Left lung (tissue), 14 donors: ENCODE measurements at places on chromosomes 5 and 9. TPM values are rescaled to one million over a fixed set of nuclear protein-coding genes. Genes with fewer than 3 reads are reported as not detected.
A peak's percentile ranks its signal among the peaks of the same experiment; 100 is the strongest.

DNA sequence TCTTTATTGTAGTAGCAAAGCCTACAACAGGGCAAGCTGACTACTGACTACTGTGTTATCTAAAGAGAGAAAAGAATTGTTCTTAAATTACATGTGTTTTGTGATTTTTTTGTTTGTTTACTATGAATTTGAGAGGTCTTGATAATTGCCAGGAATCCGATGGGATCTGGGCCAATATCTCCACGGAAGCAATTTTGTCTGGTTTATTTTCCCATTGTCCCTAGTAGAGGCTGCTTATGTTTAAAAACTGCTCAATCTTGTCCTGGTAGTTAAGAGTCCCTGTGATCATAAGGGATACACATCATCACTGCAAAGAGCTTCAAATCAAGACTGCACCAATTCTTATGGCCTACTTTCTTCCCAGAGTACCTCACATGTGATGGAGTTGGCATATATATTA, 94.4 kb downstream of the GLDC start:
- H3K4me3 ChIP-seq: no peak overlapping the region
- H3K4me1 ChIP-seq: no peaks in the 10 kb centered on the region
- no peaks in the 10 kb centered on the region for H3K36me3 ChIP-seq
- H3K27ac ChIP-seq: no peak overlapping the region

DNA sequence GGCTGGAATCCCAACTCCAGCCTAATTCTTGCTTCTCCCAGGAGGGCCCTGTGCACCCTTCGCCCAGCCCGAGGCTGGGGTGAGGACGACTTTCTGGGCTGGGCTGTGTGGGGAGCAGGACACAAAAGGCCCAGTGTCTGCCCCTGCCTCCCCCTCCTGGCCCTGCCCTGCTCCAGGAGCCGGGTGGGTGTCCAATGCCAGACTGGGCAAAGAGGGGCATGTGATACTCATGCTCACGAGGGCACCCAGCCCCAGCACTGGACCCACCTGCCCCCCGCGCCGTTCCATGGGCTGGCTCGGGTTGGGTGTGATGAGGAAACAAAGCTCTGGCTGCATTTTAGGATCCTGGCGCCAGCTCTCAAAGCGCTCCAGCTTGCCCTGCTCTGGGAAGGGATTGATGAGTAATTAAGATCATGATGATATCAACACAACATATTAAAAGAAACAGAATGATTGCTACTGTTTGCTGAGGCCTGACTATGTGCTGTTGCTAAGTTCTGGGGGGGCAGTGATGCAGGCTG, 30.7 kb downstream of the LHX2 start:
- H3K4me3 ChIP-seq: no peak overlapping the region
- H3K36me3 ChIP-seq: no peaks in the 10 kb centered on the region
- no peak overlapping the region for H3K27ac ChIP-seq
- DNase-seq: no peak

- no peaks in the 10 kb centered on the region for H3K4me1 ChIP-seq
- DNase-seq: no peak
- peak overlapping the region; percentile 71 for H3K27ac ChIP-seq
- H3K36me3 ChIP-seq: no peaks in the 10 kb centered on the region
These were observed 387.4 kb downstream of the CETN3 start for GRCh38 chr5:90022002-90022710.

DNA sequence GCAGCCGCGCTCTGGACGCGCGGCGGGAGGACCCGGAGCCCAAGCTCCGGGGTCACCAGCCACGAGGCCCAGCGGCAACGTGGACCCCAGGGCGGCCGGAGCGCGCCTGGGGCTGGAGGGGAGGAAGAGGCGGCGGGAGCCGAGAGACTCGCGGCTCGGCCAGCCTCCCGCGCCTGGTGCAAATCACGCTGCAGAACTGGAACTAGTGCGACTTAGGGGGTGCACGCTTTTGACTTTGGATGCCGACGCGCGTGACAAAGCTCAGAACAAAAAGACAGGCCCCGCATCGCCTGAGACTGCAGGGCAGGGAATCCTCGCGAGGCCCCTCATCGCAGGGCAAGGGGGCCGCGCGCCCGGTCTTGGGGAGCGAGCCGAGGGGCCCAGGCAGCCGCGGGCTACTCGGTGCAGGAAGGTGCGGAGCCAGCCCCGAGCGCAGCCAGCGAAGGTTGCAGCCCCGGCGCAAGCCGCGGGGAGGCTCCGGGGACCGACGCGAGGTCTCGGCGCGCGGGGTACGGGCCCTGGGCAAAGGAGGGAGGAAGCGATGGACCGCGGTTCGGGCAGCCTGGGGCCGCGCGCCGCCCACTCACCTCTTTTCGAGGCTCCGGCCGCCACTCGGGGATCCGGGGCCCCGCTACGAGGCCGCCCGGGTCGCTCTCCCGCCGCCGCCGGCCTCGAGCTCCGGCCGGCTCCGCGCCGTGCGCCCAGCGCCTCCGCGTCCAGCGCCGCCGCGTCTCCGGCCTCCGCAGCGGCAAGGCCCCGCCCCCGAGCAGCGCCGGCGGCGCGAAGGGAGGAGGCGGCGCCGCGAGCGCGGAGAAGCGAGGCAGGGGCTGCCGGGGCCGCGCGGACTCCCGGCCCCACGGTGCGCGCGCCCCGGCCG, at the start of gene GOLM1:
TSS of gene GOLM1 (minus strand) at position 735 of the 877 bp plus-strand sequence. CDS start 20,238 bp downstream, outside the sequence.
- peaks cover 52% of the 10 kb centered on the region for H3K27me3 ChIP-seq
- H3K4me3 ChIP-seq: peak within 1 kb of the TSS; percentile 70

GRCh38 chr5:167877924-167878323, 413.5 kb upstream of the WWC1 start:
- no peak for DNase-seq
- H3K27ac ChIP-seq: no peak overlapping the region
- no peaks in the 10 kb centered on the region for H3K36me3 ChIP-seq
- no peaks in the 10 kb centered on the region for H3K27me3 ChIP-seq

GRCh38 chr9:22446950-22447617, 460 bp downstream of the DMRTA1 start:
- H3K4me3 ChIP-seq: peak overlapping the region; percentile 56
- no peaks in the 10 kb centered on the region for H3K36me3 ChIP-seq
- peaks cover 70% of the 10 kb centered on the region for H3K27me3 ChIP-seq
- peaks cover 6% of the 10 kb centered on the region for H3K4me1 ChIP-seq
- DNase-seq: peak; percentile 88

OLFM1 gene
- polyA plus RNA-seq: 8.9 TPM
